ENCODE measurements at places on chromosomes 6 and 20. TPM values are rescaled to one million over a fixed set of nuclear protein-coding genes. Genes with fewer than 3 reads are reported as not detected.

The GHRH gene
- total RNA-seq, result not detected

The SIM1 gene
- total RNA-seq, result not detected

The ISM1 gene
- total RNA-seq, result not detected

The C20orf141 gene
- not detected for total RNA-seq

The C20orf96 gene
- 2.0 TPM for total RNA-seq

The GRIK2 gene
- not detected for total RNA-seq

The CNR1 gene
- total RNA-seq, result not detected

The DDX43 gene
- total RNA-seq, result 1.0 TPM

The LINC00237 gene
- total RNA-seq, result not detected

The TAGAP gene
- total RNA-seq, result 46.8 TPM

The FLRT3 gene
- not detected for total RNA-seq

The AKAP7 gene
- 4.2 TPM for total RNA-seq

The IER3 gene
- total RNA-seq, result 346 TPM

The KCNG1 gene
- not detected for total RNA-seq

The CST1 gene
- not detected for total RNA-seq

The BPIFA1 gene
- total RNA-seq, result not detected

The NOP56 gene
- 981 TPM for total RNA-seq

The PGC gene
- total RNA-seq, result not detected

The MRAP2 gene
- not detected for total RNA-seq

The LTB gene
- total RNA-seq, result 110 TPM

The ELOVL2 gene
- not detected for total RNA-seq

The GSTA3 gene
- total RNA-seq, result not detected

The HCRTR2 gene
- total RNA-seq, result not detected

The PRDM1 gene
- total RNA-seq, result 192 TPM

The ENPP1 gene
- 9.5 TPM for total RNA-seq

The RAB44 gene
- total RNA-seq, result 4.1 TPM

The MATN4 gene
- 1.4 TPM for total RNA-seq
